ENCODE measurements at places on chromosomes 12 and 14.

GRCh38 chr12:27711967-27712366 is 1.3 kb downstream of the MRPS35 start:
- no peak for DNase-seq

- no peak for DNase-seq
These were observed 505.6 kb downstream of the TRHDE start for GRCh38 chr12:72777806-72778205.

GRCh38 chr12:104485651-104486362 is 29.1 kb downstream of the CHST11 start:
- no peak for DNase-seq

- no peak for DNase-seq
These were observed 35.3 kb upstream of the CSRNP2 start for GRCh38 chr12:51118706-51119105.

GRCh38 chr14:55123852-55124639 is 5.0 kb upstream of the LGALS3 start:
- DNase-seq = no peak

GRCh38 chr14:98374136-98374535 is 897.9 kb downstream of the BCL11B start:
- DNase-seq = no peak

DNA sequence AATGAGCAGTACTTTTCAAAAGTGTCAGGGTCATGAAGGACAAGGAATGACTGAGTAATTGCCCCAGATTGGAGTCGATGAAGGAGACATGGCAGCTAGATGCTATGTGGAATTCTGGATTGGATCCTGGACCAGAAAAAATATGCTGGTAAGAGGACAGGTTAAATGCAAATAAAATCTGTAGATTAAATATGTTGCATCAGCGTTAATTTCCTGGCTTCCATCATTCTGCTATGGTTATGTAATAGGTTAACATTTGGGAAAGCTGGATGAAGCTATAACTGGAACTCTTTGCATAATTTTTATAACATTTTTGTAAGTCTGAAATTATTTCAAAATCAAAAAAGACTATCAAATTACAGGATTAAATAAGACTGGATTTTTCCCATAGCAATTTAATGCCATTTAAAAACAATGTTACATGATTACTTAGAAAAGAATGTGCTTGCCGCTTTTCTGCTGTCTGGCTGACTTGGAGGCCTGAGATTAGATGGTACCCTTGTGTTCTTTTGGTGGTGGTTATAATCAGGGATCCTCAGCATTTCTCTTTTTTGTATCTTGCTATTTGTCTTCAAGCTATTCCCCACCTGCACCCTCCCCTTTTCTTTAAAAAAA is 65.1 kb downstream of the FBXW8 start:
- no peak for DNase-seq

GRCh38 chr12:27919671-27920235 is 52.8 kb downstream of the PTHLH start:
- DNase-seq = no peak

DNA sequence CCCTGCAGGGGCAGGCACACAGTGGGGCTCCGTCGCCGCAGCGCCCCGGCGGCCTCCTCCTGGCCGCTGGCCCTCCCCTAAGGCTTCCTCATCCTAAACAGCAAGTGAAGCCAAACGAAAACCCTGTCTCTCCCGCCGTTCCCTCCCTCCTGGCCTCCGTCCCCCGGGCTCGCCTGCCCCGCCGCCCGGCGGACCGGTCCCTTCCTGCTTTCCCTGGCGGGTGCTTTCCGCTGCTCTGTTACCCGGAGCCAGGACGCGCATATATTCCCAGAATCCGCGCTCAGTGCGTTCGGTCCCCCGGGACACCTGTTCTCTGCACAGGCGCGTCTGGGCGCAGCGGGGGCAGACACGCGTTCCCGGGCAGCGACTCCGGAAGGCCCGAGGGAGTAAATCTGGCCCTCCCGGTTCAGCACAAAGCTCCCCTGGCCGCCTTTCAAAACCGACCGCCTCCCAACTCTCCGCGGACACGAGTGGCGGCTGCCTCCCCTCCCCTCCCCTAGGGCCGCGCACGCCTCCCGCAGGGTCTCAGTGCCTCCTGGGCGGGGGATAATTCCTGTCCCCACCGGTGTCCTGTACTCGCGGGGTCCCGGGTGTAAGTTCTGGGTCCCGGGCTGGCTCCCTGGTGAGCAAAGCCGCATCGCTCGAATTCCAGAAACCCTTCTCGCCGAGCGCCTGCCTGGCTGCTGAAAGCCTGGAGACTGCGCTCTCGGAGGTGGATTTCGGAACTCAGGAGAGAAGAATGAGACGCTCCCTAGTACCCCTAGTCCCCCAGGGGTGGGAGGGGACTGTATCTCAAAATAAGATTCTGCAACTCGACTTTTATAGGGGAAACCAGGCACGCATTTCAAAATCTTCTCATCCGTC is 21.4 kb upstream of the CEP170B start:
- DNase-seq = peak; percentile 60

DNA sequence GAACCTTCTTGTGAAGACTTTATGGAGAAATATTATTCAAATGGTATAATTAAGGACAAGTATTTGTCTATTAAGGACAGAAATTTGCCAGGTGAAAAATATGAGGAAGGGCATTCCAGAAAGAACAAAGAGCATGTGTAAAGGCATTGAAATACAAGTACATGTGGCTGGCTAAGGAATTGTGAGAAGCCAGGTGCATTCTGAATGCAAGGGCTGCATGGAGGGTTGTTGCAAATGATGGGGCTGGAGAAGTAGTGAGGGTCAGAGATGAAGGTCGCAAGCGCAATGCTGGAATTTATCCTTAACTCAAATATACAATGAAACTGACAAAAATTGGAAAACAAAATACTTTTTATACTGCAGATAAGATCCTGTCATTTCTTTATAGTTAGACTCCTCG is 437.7 kb downstream of the ADAMTS20 start:
- no peak for DNase-seq

GRCh38 chr14:79363291-79363690 is 848.0 kb downstream of the DIO2 start:
- DNase-seq = no peak

GRCh38 chr14:80924365-80925103 is 17.0 kb downstream of the CEP128 start:
- DNase-seq = no peak

- DNase-seq = no peak
These were observed 71.6 kb upstream of the USP44 start for GRCh38 chr12:95622879-95623278.

DNA sequence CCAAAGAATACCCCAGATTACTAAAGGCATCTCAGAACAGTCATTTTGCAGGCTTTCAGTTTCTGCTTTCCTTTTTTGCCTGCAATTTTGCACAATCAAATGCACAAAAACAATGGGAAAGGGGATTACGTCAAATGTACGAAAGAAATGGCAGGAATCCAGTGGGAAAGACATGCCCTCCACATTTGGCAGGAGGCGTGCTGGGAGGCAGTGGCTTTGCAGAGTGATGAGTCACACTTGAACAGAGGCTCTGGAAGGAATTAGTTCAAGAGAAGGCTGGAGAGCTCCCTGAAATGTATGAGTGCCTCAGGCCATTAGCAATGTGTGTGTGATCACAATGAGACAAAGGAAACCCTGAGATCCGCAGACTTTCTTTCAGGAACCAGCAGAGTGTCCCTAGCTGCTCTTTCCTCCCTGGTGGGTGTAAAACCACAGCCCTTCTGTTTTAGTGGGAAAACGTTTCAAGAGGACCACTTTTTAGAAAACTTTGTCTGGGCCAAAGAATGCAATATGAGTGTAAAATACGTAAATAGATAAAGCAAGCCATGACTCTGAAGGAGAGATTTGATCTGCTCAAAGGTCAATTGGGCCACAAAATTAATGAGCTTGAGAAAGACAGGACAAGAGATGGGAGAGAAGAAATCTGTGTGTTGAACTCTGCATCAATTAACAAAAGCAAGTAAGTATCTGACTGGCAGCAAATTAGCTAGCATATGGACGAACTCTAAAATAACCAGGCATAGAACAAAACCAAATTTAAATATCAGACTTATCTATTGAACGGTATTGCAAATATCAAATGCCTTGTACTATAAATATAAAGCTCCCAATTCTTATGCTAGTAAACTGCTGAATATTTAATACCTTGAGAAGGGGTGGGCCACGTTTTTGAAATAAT is 155.4 kb upstream of the PDE3A start:
- peak; percentile 17 for DNase-seq

- no peak for DNase-seq
These were observed 24.5 kb upstream of the COL2A1 start for GRCh38 chr12:48028541-48029431.

DNA sequence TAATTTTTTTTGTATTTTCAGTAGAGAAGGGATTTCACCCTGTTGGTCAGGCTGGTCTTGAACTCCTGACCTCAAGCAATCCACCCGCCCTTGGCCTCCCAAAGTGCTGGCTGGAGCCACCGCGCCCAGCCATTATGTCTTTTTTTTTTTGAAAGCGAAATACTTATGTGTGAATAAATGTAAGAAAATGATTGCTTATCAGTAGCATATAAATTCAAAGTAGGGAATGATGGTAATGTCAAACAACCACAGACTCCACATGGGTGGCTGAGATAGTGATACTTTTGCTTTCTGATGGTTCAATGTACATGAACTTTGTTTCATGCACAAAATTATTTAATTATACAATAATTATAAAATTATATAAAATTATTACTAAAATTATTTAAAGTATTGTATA is 75.8 kb downstream of the PAPLN start:
- DNase-seq = no peak

DNA sequence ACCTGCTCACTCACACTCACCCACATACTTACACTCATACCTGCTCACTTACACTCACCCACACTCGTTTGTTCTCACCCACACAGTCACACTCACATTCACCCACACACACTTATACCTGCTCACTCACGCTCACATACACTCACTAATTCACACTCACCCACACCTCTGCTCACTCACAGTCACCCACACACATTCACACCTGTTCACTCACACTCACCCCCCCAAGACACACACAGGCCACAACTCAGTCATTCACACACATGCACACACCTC is 436.2 kb downstream of the BCL11B start:
- DNase-seq = no peak

DNA sequence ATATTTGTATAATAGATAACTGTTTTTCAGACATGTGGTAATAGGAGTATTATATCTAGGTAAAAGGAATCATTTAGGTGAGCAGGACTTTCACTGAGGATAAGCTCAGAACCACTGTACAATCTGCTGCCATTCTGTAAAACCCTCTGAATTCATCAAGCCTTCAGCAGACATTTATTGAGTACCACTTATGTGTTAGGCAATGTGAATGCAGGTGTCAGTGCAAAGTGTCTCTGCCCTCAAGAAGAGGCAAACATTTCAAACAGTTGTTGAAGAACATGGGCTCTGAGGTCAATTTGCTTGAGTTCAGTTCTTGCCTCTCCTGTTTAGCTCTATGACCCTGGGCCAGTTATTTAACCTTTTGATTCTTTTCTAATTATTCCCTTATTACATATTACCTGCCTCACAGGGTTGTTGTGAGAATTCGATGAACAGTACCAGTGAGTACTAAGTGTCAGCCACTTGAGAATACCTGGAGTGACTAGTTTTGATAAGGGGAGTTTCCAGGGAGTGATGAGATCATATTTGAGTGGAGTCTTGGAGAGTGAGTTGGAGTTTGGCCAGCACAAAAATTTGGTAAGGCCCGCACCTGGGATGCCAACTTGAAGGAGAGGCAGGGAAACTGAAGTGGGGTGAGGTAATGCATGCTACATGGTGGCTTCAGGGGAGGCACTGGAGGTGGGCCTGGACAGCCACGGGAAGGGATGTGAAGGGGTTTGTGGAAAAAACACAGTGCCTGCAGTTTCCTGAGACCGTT is 33.7 kb downstream of the RASSF8 start:
- peak; percentile 13 for DNase-seq

GRCh38 chr12:132204063-132204792 is 60.0 kb downstream of the NOC4L start:
- no peak for DNase-seq

DNA sequence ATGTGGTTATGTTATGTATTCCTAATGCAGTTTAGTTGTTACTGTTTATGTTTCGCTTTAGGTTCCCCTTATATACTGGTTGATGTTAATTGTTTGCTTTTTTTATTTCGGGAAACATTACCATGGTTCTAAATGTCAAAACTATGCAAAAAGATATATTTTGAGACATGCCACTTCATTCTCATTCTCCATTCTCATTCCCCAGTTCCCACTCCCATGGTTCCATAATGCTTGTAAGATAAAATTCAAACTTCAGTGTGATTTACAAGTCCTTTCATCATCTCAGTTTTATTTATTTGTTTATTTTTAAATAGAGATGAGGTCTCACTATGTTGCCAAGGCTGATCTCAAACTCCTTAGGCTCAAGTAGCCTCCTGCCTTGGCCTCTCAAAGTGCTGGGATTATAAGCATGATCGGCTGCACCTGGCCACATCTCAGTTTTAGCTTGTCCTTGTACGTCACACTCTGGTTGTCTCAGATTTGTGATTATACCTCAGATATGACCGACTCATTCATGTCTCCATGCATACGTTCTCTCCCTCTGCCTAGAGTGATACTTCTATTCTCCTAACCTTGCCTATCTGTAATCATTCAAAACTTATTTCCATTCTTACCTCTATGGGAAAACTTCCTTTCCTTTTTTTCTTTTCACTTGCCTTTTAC is 407.8 kb upstream of the RGS6 start:
- DNase-seq = peak; percentile 92

Measured in DMS79 treated with DMSO at 0.1 percent for 48 hours (cell line).